ENCODE measurements at places on chromosomes 1 and 21.
A peak's percentile ranks its signal among the peaks of the same experiment; 100 is the strongest.

- DNase-seq: no peak
These were observed 14.6 kb downstream of the OPTC start for GRCh38 chr1:203508463-203509073.

DNA sequence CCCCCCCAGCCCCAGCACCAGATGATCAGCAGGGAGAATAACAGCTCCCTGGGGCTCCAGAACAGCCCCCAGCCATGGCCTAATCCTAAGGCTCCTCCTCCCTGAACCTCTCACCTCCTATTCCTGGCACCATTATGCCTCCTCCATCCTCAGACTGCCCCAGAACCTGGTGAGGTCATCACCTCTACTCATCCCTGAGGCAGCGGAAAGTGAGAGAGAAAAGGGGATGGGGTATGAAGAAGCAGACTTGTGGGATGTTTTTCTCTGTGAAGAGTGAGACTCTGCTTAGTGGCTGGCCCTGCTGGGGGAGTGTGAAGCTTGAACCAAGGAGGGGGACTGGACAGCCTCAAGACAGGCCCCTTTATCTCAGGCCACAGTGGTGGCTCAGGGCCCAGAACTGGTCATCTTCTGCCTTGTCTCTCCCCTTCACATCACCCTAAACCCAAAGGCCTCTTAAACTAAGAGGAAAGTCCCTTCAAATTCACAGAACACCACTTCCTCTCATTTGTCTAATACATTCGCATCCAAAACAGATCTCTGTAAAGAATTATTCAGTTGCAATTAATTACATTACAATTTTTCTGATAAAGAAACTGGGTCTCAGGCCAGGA, 2.2 kb upstream of the PPM1J start:
- DNase-seq: no peak

GRCh38 chr1:231792634-231793033, 166.0 kb downstream of the DISC1 start:
- DNase-seq: no peak

DNA sequence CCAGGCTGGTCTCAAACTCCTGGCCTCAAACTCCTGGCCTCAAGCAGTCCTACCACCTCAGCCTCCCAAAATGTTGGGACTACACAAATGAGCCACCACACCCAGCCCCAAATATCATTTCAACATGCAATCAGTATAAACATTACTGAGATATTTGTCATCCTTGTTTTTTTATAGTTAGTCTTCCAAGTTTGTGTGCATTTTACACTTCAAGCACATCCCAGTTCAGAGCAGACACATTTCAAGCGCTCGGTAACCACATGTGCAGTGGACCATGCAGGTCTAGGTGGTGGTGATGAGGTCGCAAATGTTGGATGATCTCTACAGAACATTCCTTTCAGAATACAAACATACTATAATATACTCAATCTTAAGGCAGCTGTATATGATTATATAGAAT, 23.8 kb upstream of the APP start:
- no peak for DNase-seq

GRCh38 chr1:186481303-186481888, 20.5 kb upstream of the PDC start:
- DNase-seq: no peak

DNA sequence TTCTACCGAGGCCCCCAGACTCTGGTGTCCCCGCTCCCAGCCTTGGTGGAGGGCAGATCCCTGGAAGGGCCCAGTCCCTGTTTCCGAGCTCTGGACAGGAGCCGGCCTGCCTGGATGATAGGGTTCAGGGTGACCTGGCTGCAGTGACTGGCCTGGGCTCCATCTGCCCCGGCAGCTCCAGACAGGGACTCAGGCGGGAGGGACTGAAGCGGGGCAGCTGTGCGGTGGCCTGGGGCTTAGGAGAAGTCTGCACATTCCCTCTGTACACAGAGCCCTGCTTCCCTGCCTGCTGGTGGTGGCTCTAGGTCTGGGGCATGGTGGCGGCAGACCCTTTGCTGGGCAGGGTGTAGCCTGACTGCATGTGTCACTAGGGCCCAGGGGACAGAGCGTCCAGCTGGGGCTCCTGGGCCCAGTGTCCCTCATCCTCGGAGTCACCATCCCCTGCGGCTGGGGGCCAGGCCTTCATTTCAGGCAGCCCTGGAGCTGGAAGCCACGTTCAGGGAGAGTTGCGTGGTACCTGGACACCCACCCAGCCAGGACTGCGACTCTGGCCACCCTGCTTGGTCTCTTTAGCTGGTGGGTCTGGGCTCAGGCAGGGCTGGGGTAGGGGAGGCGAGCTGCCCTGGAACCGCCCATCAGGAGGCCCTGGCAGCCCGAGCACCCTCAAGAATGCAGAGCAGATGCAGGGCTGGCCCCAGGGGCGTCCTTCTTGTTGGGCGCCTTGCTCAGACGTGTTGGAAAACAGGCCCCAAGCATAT, 9.6 kb downstream of the ARHGEF16 start:
- DNase-seq: no peak

DNA sequence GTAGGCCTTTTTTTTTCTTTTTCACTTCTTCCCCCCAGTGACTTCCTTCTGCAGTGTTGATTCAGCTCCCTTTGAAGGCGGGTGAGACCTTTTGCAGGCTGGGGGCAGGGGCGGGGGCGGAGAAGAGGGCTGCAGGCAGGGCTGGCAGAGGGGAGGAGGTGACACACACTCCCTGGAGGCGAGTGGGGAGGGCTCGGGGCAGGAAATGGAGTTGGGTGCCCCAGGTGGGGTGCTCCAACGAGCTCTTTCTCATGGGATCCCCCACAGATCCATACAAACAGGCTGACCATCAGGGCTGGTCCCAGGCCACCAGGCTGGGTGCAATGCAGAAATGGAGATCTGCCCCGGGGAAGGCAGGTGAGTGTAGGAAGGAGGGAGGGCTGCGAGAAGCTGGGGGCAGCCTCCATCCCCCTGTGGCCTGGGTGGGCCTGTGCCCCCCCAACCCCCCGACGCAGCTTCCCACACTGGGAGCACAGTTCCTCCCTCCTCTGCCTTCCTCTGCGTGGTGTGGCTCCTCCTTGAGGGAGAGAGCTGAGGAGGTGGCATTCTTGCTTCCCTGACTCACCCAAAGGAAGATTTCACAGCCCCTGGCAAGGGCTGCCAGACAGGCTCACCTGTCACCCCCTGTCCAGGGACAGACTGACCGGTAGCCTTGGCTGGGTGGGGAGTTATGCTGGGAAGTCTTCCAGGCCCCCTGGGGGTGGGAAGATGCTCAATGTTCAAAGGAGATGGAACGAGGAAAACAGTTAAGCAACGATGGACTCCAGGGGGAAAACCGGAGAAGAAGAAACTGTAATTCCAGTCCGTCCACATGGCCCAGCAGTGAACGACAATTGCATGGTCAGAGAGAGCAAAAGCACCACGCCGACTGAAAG, 7.1 kb upstream of the ITGB2 start:
- peak; percentile 84 for DNase-seq

- DNase-seq: no peak
These were observed 40.8 kb downstream of the RTCA start for GRCh38 chr1:100306735-100307313.

DNA sequence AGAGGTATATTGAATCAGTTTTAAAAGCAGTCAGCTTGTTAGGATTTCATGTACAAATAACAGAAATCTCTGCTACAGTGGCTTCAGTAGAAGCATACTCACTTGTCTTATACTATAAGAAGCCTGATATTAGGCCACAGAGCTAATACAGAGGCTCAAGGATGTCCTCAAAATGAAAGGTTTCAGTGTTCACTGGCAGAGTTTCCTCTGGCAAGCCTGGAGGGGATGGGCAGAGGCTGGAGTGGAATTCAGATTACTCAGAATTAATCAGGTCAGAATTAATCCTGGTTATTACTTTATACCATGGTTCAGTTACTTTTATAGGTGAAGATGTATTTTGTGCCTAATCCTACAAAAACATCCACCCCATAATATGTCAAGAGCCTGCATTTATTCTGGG, 520.5 kb downstream of the USP25 start:
- no peak for DNase-seq

DNA sequence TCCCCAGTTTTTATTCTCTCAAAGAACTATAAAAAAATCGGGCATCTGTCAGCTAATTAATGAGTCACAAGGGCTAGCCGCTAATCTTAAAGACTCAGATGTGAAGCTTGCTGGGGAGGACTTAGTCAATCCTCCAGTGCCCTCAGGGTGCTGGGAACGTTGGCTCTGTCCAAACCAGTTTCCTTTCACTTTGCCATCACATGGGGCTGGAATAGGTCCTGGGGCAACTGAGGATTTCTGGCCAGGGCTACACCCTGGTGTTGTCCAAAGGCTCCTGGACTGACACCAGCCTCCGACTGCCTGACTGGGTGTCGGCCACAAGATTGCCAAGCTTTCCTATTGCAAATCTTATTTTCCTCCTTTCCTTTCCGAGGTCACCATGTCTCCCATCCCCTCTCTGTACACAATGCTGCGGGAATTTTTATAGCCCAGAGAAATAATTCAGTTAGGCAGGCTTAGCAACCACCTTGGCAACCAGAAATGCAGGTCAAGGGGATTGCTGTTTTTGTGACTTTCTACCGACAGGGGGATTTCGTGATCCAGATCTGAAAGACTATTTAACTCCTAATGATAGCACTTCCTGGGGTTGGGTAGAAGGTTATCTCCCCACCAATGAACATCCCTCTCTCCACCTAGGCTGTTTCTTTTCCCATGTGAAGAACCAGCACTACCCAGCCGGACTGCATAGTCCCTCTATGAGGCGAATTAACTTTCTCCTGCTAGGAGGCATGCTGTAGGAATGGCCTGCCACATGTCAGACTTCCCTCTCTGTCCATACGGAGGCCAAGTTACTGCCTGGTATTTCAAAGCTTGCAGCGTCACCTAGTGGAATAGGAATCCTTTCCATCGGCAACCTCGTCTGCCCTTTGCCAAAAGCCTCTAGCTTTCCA, 29.9 kb upstream of the CTBS start:
- peak; percentile 86 for DNase-seq

DNA sequence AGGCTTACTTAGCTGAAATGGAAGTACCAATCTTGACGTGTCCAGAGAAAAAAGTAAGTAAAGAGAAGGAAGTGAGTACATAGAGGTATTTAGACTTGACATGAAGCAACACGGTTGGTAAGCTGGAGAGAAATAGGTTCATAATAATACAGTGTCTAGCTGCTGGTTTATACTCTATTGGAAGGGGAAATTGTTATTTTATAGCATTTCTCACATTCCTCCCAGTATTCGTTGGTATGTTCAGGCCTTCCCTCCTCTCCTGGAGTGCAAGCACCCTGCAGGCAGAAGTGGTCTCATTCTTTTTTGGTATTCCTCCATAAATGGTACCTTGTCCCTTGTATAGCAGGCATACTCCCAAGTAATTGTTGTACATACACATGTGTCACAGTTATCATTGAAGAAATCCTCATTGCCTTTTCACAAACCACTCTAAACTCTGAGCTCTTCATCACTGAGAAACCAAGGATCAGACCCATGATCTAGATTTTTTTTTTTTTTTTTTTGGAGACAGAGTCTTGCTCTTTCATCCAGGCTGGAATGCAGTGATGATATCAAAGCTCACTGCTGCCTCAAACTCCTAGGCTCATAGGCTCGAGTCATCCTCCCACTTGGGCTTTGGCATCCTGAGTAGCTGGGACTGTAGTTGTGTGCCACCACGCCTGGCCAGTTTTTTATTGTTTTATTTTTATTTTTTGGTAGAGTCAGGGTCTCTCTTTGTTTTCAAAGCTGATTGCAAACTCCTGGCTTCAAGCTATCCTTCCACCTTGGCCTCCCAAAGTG, 9.8 kb upstream of the IPO9 start:
- DNase-seq: no peak

DNA sequence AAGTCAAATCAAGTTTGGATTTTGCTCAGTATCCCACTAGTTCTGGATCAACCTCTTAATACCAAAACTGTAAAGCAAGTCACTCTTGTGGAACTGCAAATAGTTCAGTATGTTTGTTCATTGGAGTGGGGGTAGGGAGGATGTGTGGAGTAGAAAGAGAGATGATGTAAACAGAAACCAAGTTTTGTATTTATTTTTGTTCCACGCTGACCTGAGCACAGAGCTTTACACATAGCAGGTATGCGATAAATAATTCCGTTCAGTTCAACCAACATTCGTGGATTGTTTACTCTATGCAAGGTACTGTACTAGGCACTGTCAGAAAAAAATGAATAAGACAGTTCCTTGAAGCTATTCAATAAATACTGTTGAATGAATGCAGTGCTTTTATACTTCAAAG, 4.5 kb upstream of the ZNF644 start:
- DNase-seq: no peak

GRCh38 chr1:67536957-67537666, 106.9 kb upstream of the SERBP1 start:
- DNase-seq: no peak

GRCh38 chr1:224673141-224673540, 57.0 kb downstream of the CNIH3 start:
- DNase-seq: no peak

DNA sequence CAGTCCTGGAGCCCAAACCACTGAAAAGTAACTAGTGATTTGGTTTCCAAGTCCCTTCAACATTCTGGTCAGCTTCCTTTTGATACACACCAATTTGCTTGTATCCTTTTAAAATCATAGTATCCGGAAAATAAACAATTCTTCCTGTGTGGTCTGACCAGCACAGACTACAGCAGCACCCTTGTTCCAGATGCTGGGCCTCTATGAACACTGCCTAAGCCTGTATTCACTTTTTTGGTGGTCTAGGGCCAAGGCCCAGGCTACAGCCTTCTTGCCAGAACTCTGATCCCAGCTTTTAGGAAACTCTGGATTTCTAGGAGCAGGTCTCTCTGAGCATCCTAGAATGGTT, 801 bp upstream of the DDAH1 start:
- no peak for DNase-seq

- no peak for DNase-seq
These were observed 42.3 kb downstream of the TCEANC2 start for GRCh38 chr1:54095546-54096226.

- no peak for DNase-seq
These were observed 44.1 kb downstream of the ZNF678 start for GRCh38 chr1:227607336-227607898.

DNA sequence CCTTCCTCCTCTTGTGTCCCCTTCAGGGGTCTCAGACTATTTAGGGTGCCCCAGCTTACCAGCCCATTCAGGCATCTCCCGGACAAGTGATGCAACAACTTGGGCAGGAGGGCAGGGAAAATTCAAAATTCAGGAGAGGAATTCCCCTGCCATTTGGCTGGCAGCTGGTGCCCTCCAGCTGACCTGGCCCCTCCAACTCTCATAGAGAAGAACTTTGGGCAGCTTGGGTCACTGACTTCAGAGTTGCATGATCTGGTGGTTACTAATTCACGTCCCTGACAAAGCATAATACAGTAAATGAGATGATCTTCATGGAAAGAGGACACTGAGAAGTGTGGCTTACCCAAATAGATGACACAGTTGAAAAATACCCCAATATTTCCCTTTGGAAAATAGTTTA, at the start of gene FCAMR:
TSS of gene FCAMR (minus strand) at position 15 of the 400 bp plus-strand sequence. CDS start 335 bp downstream, outside the sequence.
- no peak for DNase-seq

GRCh38 chr1:175503538-175503937, 239.9 kb downstream of the TNR start:
- DNase-seq: no peak

Data from HT1080 (cell line).